ENCODE measurements at places on chromosomes 11 and 22. TPM values are rescaled to one million over a fixed set of nuclear protein-coding genes. Genes with fewer than 3 reads are reported as not detected.

DNA sequence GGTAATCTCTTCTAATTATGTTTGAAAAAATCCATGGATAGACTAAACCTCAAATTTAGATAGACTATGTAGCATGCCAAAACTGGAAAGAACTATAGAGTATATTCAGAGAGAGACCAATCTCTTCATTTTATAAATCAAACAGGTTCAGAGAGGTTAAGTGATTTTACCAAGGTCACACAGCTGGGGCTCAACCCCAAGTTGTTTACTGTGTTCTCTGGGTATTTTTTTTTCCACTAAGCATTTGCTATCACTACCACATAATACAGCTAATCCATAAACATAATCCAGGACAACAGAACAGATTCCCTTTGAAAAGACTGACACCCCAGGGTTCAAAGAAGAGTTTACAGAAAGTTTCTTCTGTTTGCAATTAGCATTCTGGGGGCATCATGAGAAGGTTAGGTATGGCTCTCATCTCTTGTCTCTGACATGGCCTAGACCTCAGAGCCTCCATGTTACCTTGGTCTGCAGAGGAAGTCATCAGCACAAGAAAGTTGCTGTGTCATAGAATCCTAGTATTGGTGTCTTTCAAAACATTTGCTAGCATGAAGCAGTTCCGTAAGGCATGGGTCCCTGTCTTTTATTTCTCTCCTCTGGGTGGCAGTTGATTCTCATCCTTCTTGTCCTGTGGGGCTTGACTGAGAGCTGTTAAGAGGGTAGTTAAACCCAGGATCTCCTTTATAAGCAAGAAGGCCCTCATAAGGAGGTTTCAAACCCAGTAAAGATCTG is 94.5 kb upstream of the HSD17B12 start:
- H3K27ac ChIP-seq, result no peak overlapping the region
- H3K36me3 ChIP-seq, result no peaks in the 10 kb centered on the region
- no peak for DNase-seq

MMP8 gene
- 1.7 TPM for total RNA-seq

GRCh38 chr11:128324051-128324481 is 263.3 kb downstream of the ETS1 start:
- peaks cover 15% of the 10 kb centered on the region for H3K4me1 ChIP-seq
- H3K27ac ChIP-seq, result peak overlapping the region; percentile 57
- H3K27me3 ChIP-seq, result no peaks in the 10 kb centered on the region
- H3K4me3 ChIP-seq, result no peak overlapping the region
- no peaks in the 10 kb centered on the region for H3K36me3 ChIP-seq

ADM2 gene
- 0.33 TPM for total RNA-seq

GRCh38 chr22:42331014-42331413 is 60.6 kb upstream of the TCF20 start:
- no peaks in the 10 kb centered on the region for H3K36me3 ChIP-seq
- no peak overlapping the region for H3K4me3 ChIP-seq
- H3K4me1 ChIP-seq, result no peaks in the 10 kb centered on the region
- H3K27ac ChIP-seq, result no peak overlapping the region
- H3K27me3 ChIP-seq, result no peaks in the 10 kb centered on the region
- no peak for DNase-seq
